Diencephalon (tissue), 1 donor: ENCODE measurements at places on chromosomes 12 and 14. TPM values are rescaled to one million over a fixed set of nuclear protein-coding genes. Genes with fewer than 3 reads are reported as not detected.

Gene GLT1D1
- 24.9 TPM for total RNA-seq

Gene STXBP6
- total RNA-seq, result 33.7 TPM

Gene PIWIL1
- total RNA-seq, result 0.23 TPM

Gene USP44
- total RNA-seq, result 4.4 TPM

Gene GNB3
- 3.2 TPM for total RNA-seq

Gene BCL11B
- total RNA-seq, result 81.0 TPM

Gene HOXC10
- not detected for total RNA-seq

Gene GPRC5D
- not detected for total RNA-seq

Gene ARHGDIB
- 19.4 TPM for total RNA-seq

Gene TAS2R7
- 0.69 TPM for total RNA-seq

Gene RASSF9
- total RNA-seq, result 7.2 TPM

Gene SOS2
- 73.8 TPM for total RNA-seq
